ENCODE measurements at places on chromosomes 2 and 18.

DNA sequence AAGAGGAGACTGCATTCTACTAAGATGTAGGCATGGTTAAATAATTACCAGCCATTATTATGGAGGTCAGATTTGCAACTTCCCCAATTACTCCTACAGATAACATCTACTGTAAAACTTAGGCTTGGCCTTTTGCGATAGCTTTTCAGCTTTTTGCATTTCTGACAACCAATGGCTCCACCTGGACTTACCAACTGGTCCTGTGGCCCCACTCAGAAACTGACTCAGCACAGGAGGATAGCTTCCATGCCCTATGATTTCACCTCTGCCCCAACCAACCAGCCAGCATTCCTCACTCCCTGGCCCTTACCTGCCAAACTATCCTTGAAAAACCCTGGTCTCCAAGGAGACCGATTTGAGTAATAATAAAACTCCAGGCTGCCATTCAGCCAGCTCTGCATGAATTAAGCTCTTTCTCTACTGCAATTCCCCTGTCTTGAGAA lies 28.2 kb downstream of the TUBB6 start:
- no peak for DNase-seq

DNA sequence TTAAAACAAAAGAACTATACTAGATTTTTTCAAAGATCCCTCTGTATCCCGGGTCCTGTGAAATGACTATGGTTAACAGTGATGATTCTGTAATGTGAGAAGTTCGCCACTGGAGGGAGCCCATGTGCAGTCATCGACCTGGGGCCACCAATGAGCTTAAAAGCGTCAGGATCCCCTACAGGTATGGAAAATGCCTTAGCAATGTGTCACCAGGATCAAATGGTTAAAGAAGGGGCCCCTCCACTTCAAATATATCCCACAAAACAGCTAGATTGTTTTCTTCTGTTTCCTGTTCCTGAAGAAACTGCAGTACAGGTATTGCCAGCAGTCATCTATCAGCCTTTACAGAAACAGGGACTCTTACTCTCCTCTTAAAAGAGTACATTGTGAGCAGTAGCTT lies 15.3 kb downstream of the CHRNA1 start:
- DNase-seq = peak; percentile 80

DNA sequence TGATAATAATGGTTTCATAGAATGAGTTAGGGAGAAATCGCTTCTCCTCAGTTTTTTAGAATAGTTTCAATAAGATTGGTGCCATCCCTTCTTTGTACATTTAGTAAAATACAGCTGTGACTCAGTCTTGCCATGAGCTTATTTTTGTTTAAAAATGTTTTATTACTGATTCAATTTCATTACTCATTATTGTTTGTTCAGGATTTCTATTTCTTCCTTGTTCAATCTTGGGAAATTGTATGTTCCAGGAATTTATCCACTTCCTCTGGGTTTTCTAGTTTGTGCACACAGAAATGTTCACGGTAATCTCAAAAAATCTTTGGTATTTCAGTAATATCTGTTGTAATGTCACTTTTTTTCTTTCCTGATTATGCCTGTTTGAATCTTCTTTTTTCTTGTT lies 371.5 kb upstream of the SETBP1 start:
- DNase-seq = no peak

DNA sequence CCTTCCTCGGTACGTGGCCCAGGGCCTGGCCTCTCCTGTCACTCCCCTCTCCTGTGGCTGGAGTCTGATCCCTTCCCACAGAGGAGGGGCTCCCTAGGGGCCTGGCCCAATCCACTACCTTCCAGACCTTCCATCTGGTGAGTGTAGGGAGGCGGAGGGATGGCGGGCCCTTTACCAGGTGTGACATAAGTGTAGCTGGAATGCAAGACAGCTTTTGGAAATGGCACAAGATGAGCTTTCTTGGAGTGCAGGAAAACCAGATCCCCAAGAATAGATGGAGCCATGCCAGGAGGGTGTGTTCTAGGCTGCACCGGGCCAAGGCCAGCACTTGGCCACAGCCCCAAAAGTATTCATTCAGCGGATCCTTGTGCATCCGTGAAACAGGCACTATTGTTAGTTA lies 30.1 kb downstream of the IGFBP5 start:
- DNase-seq = no peak

GRCh38 chr2:240995041-240996021 lies 3.1 kb upstream of the SNED1 start:
- DNase-seq = peak; percentile 63

DNA sequence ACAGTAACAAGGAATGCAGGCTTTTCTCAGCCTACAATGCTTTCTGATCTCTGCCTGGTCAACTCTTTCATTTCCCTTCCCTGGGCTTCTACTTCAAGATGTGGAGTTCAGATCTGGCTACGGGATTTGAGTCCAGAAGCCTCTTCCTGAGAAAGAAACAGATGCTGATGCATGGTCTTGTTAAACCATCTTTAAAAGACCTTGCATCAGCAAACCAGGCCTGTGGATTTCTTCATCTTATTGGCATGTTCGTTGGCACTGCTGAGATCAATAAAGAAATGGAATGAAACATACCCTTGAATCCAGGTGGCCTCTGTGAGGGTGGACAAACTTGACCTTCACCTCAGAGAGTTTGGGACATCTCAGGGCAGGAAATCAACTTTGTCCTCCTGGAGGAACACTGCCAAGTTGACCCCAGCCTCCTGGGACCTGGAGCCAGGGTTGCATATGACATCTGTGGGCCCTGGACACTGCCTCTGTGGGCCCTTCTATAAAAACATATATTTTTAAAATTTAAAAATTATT lies 21.4 kb downstream of the IGFBP2 start:
- no peak for DNase-seq

- no peak for DNase-seq
Measured at GRCh38 chr2:38522754-38523349, 79.9 kb downstream of the HNRNPLL start.

DNA sequence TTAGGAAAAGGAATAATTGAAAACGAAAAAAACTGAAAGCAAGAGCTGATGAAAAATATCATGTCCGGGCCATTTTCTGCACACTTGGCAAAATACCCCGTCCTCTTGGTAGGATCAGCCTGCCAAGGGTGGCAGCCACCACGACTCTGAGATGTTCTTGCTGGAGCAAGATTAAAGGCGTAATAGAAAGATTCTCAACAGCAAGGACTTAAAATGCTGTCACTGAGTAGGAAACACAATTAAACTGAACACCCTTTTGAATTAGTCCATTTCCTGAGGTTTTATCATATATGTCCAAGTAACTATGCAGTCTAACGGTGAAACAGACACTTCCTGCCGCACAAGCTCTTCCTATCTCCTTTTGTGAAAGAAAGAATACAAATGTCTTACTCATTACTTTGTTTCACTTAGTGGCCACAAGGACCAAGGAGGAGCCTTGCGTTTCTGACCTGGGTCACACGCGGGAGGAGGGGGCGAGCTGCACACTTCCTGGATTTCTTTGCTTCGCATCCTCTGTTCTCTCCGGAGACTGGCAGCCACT lies 222.7 kb downstream of the PIEZO2 start:
- no peak for DNase-seq

- DNase-seq = no peak
Measured at GRCh38 chr2:167914969-167915368, 332.4 kb downstream of the STK39 start.

- peak; percentile 83 for DNase-seq
Measured at GRCh38 chr2:237674731-237675276, 47.4 kb downstream of the LRRFIP1 start.

DNA sequence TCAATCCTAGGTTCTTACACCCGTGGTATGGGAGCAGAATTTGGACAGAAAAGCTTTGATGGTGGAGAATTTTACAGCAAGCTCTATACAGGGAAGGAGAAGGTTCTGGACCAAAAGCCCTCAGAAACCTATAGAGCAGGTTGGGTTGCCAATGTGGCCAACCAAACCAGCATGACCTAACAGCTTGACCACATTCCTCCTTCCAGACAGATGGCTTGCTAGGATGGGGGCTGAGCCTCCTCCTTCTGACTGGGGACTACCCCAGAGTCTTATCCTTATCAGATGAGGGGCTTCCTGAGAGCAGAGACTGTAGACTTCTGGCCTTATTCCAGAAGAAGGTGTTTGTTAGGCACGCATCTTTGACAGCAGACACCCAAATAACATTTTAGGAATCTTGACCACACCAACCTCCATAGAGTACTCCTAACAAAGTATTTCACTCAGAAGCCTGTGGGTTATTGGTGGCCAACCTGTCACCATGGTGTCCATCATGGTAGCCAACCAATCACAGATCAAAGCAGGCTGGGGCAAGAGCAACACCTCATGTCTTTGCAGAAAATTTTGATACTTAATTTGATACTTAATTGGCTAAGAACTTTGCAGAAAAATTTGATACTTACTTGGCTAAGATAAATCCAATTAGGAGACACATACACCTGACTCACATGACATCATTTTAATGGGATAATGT lies 34.8 kb upstream of the EPAS1 start:
- DNase-seq = no peak

- no peak for DNase-seq
Measured at GRCh38 chr2:187338679-187339121, 109.4 kb downstream of the CALCRL start.

- DNase-seq = no peak
Measured at GRCh38 chr2:119940856-119941255, 72.0 kb upstream of the EPB41L5 start.

DNA sequence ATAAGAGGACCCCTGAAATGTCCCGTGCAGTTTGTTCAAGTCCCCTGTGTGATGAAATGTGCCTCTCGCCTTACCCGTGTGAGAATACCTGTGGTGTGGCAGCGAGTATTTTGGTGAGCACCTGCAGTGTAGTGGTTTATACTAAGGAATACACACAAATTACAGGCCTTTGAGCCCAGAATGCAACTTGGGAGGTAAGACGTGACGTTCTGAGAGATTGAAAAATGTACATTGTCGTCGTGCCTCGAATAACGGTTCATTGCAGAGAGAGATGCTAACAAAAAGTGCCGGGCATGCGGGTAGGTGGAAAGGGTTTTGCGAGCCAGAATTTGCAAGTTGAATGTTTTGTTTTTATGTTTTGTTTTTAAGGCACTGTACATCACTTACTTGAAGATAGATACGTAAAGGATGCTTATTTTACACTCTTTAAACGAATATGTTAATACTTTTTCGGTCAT lies 867 bp downstream of the RBBP8 start:
- DNase-seq = no peak

DNA sequence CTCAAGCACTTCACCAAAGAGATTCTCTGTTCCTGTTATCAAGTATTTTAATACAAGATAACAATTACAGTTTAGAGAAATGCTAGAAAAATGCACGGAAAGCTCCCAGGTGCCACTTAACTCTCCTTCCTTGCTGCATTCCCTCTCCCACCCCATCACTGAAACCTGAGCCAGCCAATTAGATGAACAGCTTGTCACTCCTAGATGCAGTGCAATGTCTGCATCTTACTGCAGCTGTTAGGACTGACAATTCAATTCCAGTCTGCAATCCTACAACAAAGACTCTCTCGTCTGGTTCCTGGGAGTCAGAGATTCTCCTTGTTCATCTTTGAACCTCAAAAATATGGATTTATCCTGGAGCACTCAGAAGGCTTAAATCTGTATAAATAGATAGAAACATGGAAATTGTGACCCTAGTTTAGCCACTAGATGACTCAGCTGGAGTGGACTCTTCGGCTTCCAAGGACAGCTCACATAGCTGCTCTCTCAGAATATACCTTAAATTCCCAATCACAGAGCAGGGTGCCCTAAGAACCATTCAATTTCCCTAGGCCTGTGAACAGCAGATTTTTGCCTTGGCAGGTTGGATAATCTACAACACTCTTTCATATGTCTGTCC lies 311.1 kb downstream of the NRXN1 start:
- no peak for DNase-seq

DNA sequence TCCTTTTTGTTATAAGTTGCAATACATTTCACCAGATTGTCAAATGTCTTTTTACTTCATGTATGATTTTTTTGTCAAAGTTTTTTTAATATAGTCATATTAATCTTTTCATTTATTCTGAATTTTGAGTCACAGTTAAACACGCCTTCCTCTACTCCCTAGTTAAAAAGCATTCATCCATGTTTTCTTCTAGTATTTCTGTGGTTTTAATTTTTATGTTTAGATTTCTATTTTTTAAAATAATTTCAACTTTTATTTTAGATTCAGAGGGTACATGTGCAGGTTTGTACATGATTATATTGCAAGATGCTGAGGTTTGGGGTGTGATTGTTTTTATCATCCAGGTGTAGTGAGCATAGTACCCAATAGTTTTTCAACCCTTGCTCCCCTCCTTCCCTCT lies 146.7 kb upstream of the MYO3B start:
- DNase-seq = no peak

- no peak for DNase-seq
Measured at GRCh38 chr2:221102896-221103688, 469.0 kb downstream of the EPHA4 start.

- no peak for DNase-seq
Measured at GRCh38 chr2:230983566-230983965, 12.4 kb upstream of the SPATA3 start.

- no peak for DNase-seq
Measured at GRCh38 chr18:76306685-76307292, 188.3 kb downstream of the ZNF516 start.

DNA sequence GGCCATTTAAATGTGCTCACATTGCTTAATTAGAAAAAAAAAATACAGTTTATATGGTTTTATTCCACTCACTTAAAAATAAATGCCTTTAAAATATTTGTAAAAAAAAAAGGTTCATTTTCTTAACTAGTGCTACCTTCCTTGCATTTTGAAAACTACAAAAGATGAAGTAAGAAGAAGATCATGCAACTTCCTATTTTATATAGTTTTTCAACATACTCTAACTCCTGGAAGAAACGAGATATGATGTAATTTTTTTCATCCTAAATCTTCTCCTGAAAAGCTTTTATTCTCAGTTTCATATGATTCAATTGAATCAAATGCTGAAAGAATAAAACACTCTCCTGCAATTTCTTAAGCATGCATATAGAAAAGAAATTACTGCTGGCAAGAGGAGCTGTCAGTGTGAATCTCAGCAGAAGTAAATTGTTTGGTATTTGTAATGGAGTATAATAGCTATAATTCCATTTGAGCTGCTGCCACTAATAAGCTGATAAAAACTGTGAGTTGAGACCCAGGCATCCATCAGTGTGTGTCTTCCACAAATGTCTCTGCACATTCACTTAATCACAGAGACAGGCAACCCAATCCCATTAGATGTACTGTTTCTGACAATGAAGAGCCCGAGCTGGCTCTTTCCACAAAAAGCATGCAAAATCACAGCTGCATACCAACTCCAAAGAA lies 3.7 kb downstream of the FTCDNL1 start:
- DNase-seq = no peak

GRCh38 chr2:229622495-229623355 lies 91.6 kb downstream of the DNER start:
- DNase-seq = no peak

DNA sequence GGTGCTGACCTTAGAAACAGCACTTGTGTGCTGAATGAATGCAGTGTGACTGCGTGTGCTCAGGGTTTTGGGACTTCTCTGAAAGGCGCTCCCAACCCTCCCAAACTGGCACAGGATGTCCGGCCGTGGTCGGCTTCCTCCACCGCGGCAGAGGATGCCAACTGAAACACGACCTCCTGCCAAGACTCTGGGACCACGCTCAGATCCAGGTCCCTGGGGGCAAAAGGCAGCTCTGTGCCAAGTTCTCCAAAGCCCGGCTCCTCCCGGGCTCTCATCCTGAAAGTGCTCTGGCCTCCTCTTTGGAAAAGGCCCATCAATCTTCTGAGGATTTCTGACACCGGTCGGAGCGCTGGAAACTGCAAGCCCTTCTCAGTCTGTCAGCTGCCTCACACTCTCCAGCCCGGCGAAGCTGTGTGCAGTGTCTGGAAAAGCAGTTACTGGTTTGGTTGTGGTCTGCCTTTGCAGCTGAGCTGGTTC lies 32.3 kb upstream of the ZBTB7C start:
- peak; percentile 78 for DNase-seq

- no peak for DNase-seq
Measured at GRCh38 chr2:119224391-119225104, 914 bp downstream of the STEAP3 start.

All from sciatic nerve (tissue), 2 donors.